ENCODE measurements at places on chromosomes 13 and 19. TPM values are rescaled to one million over a fixed set of nuclear protein-coding genes. Genes with fewer than 3 reads are reported as not detected.
A peak's percentile ranks its signal among the peaks of the same experiment; 100 is the strongest.

CAMSAP3 gene
- total RNA-seq: 5.5 TPM

C19orf18 gene
- 1.6 TPM for total RNA-seq

DNA sequence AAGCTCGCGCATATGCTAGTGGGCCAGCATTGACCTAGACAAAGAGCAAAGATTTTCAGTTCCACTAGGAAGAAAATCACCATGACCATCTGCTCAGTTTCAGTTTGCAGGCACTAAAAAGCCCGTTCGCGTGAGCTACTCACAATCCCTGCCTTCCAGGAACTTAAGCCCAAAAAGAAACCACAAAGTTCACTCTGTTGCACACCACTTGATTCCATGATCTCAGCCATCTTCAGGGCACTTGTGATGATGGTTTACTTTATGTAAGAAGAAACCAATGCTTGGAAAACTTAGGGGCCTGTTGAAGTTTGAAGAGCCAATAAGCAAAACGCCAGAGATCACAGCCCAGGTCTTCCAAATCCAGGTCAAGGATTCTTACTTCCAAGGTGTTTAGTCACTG, 45.0 kb upstream of the SLC15A1 start:
- no peaks in the 10 kb centered on the region for H3K27me3 ChIP-seq
- DNase-seq: no peak
- H3K4me3 ChIP-seq: no peak overlapping the region
- H3K36me3 ChIP-seq: no peaks in the 10 kb centered on the region
- H3K27ac ChIP-seq: no peak overlapping the region
- no peaks in the 10 kb centered on the region for H3K4me1 ChIP-seq

GRCh38 chr19:2815923-2816322, 3.7 kb upstream of the ZNF554 start:
- no peaks in the 10 kb centered on the region for H3K36me3 ChIP-seq
- no peak overlapping the region for H3K27ac ChIP-seq
- DNase-seq: no peak
- H3K27me3 ChIP-seq: no peaks in the 10 kb centered on the region
- H3K4me1 ChIP-seq: peaks cover 7% of the 10 kb centered on the region

- H3K36me3 ChIP-seq: no peaks in the 10 kb centered on the region
- H3K4me1 ChIP-seq: no peaks in the 10 kb centered on the region
- no peaks in the 10 kb centered on the region for H3K27me3 ChIP-seq
- no peak overlapping the region for H3K27ac ChIP-seq
- no peak overlapping the region for H3K4me3 ChIP-seq
Measured at GRCh38 chr13:94674609-94675348, 37.6 kb downstream of the SOX21 start.

- no peaks in the 10 kb centered on the region for H3K27me3 ChIP-seq
- H3K27ac ChIP-seq: no peak overlapping the region
Measured at GRCh38 chr13:98494769-98495168, 82.1 kb downstream of the STK24 start.

DNA sequence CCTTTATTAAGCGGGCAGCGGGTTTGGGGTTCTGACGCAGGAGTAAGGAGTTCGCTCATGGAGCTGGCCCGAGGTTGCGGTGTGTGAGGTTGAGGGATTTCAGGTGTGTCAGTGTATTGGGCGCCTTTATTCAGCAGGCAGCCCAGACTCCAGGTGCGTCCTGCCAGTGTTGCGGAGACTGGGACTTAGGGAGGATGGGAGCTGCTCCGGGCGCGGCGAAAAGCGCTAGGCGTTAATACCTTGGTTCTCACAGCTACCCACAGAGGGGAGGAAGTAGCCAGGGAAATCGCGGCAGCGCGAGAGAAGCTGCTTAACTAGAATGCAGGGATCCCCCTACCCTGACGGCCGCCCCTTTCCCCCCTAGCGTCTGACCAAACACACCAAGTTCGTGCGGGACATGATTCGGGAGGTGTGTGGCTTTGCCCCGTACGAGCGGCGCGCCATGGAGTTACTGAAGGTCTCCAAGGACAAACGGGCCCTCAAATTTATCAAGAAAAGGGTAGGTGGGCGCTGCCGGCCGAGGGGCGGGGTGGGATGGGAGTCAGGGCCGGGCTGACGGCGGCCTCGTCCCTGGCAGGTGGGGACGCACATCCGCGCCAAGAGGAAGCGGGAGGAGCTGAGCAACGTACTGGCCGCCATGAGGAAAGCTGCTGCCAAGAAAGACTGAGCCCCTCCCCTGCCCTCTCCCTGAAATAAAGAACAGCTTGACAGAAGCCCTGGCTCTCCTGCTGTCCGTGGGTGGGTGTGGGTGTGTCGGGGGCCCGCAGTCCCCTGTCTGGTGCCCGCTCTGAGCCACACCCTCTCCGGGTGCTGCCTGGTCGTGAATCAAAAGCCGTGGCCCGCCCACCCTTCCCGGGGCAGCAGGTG, 1.1 kb downstream of the RPL36 start:
- H3K27ac ChIP-seq: peak overlapping the region; percentile 93
- no peaks in the 10 kb centered on the region for H3K36me3 ChIP-seq
- peak overlapping the region; percentile 78 for H3K4me3 ChIP-seq
- H3K4me1 ChIP-seq: peaks cover 14% of the 10 kb centered on the region
- no peaks in the 10 kb centered on the region for H3K27me3 ChIP-seq
- DNase-seq: peak; percentile 75

DNA sequence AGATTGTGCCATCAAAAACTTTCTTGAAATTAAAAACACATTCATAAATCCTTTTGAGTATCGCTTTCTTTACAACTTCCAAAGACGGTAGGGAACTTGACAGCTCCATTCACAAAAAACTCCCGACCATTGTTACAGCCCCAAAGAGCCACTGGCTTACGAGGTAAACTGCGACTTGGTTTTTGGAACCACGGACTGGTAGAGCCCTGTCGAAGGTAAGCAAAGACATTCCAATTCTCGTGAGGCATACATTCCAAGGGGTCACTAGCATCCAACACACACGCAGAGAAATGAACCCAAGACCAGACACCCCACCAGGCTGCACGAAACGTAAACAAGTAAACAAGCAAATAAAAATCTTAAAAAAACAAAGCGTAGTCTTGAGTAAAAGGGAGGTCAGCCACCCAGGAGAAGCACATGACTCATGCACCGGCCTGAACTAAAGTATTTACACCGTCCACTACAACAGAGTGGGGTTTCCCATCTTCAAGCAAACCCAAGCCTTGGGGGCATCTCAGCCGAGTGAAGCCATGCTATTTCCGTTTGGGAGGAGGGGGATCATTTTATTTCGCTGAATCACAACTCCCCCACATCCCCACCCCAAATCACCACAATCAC, 1.4 kb downstream of the BRD4 start:
- no peaks in the 10 kb centered on the region for H3K27me3 ChIP-seq
- no peaks in the 10 kb centered on the region for H3K36me3 ChIP-seq
- H3K4me3 ChIP-seq: peak overlapping the region; percentile 68
- peak overlapping the region; percentile 99 for H3K27ac ChIP-seq

GRCh38 chr13:48185018-48185417, 48.0 kb upstream of the ITM2B start:
- no peaks in the 10 kb centered on the region for H3K27me3 ChIP-seq
- no peak overlapping the region for H3K27ac ChIP-seq
- no peak overlapping the region for H3K4me3 ChIP-seq
- H3K4me1 ChIP-seq: no peaks in the 10 kb centered on the region
- H3K36me3 ChIP-seq: no peaks in the 10 kb centered on the region

GRCh38 chr19:39401549-39402345, 4.9 kb upstream of the ZFP36 start:
- H3K4me1 ChIP-seq: peaks cover 8% of the 10 kb centered on the region
- H3K36me3 ChIP-seq: no peaks in the 10 kb centered on the region
- H3K4me3 ChIP-seq: peak overlapping the region; percentile 21
- H3K27me3 ChIP-seq: no peaks in the 10 kb centered on the region
- H3K27ac ChIP-seq: peak overlapping the region; percentile 96

DNA sequence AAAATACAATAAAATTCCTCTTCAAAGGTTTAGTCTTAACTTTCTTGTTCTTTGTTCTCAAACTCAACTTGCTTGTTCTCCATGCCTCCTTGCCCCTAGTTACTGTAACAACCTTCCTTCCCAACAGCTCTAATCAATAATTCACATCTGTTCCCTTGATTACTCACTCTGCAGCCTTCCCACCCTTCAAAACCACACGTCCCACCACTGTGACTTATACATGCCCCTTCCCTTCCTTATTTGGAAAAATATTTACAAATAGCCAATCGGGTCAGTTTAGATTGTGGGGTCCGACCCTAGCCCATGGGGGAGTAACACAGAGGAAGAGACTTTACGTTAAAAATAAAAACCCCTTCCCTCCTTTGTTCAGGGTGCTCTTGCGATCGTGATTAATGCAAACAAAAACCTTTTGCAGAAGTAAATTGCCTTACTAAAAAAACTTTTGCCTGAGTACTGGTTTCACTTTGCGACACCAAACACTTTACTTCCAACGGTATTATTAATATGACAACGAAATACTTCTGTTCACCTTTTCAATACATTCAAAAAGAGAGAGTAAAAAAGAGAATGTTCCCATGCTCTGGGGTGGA, 512 bp upstream of the ZNF93 start:
- no peak for DNase-seq
- H3K27me3 ChIP-seq: no peaks in the 10 kb centered on the region
- no peak overlapping the region for H3K27ac ChIP-seq
- H3K36me3 ChIP-seq: no peaks in the 10 kb centered on the region
- peak overlapping the region; percentile 67 for H3K4me3 ChIP-seq

DNA sequence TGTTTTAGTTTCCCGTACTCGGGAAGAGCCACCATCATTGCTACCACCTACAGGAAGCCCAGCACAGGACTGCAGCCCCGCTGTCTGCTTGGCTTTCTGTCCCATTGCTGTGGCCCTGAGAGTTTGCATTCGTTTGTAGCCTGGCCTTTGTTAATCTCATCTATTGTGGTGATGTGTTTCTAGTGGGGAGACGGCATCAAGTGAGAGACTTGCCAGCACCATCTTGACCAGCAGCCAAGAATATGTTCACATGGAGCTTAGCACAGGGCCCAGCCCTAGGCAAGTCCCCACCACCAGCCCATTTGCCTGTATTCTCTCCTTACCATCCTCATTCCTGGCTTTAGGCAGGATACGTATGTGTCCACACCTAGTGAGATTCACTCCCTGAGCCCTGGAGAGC, 17.3 kb upstream of the OVOL3 start:
- H3K4me1 ChIP-seq: no peaks in the 10 kb centered on the region
- no peak for DNase-seq
- H3K36me3 ChIP-seq: no peaks in the 10 kb centered on the region
- no peak overlapping the region for H3K4me3 ChIP-seq
- no peak overlapping the region for H3K27ac ChIP-seq

- no peak for DNase-seq
- no peaks in the 10 kb centered on the region for H3K36me3 ChIP-seq
- peaks cover 4% of the 10 kb centered on the region for H3K4me1 ChIP-seq
Measured at GRCh38 chr13:21736926-21737325, 66.1 kb downstream of the FGF9 start.

DNA sequence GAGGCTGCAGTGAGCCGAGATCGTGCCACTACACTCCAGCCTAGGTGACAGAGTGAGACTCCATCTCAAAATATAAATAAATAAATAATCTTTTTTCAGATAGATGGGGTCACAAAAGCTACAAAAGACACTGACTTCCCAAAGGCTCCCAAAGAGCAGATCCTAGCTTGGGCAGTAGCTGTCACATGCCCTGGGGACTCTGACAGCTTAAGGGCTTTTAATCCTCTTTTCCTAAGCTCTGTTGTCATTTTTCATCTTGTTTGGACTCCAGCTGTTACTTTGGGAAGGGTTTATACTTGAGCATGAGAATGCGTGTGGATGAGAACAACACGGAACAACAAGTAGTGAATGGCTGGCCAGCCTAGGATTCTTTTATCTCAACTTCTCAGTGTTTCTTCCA, 231.7 kb downstream of the MZT1 start:
- no peak for DNase-seq
- H3K36me3 ChIP-seq: no peaks in the 10 kb centered on the region
- H3K27me3 ChIP-seq: no peaks in the 10 kb centered on the region

DNA sequence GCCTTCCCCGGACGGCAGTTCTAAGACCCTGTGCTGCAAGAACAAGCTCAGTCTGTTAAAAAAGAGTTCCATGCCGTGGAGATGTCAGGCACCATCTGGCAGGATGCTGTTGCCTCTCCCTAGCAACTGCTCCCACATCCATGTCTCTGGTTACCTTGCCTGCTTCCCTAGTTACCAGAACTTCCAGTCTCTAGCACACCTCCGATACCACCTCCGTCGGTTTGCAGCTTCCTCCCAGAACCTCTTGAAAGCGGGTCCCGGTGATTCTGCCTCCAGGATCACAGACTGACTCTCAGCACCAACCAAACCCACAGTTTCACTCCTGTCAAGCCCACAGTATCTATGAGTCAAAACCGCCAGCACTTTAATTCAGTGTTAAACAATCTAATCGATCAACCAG, 55.4 kb downstream of the KCTD12 start:
- no peak for DNase-seq
- H3K4me3 ChIP-seq: no peak overlapping the region
- H3K27me3 ChIP-seq: no peaks in the 10 kb centered on the region
- H3K36me3 ChIP-seq: no peaks in the 10 kb centered on the region
- H3K27ac ChIP-seq: no peak overlapping the region

DNA sequence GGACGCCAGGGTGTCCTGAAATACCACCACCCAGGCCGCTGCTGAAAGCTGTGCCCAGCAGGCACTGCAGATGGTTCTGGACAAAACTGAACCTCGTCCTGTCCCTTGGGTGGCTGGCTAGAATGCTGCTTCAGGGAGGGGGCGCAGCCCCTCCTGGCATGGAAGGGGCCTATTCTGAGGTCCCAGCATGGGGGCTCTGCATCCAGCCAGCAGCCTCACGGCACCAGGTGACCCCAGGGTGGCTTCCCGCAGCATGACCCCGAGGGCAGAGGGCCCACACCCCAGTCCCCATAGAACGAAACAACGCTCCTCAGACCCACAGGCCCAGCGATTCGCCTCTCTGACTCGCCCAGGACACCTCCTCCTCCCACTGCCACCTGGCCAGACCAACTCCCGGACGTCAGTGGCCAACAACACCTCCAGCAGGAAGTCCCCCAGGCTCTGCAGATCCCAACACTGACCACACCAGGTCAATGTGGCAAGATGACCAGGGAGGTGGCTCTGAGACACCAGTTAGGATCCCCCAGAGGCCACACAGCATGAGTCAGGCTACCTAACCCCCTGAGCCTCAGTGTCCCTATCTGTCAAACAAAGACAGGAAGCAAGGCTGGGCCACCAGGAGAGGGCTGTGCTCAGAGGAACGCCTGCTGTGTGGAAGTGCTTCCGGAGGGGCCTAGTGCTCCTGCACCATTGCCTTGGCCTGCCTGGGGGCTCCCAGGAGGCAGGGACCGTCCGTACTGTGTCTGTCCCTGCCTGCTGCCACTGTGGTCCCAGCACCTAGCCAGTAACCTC, 6.1 kb downstream of the MKNK2 start:
- no peaks in the 10 kb centered on the region for H3K36me3 ChIP-seq
- DNase-seq: peak; percentile 27
- H3K4me3 ChIP-seq: no peak overlapping the region
- peaks cover 31% of the 10 kb centered on the region for H3K4me1 ChIP-seq

DNA sequence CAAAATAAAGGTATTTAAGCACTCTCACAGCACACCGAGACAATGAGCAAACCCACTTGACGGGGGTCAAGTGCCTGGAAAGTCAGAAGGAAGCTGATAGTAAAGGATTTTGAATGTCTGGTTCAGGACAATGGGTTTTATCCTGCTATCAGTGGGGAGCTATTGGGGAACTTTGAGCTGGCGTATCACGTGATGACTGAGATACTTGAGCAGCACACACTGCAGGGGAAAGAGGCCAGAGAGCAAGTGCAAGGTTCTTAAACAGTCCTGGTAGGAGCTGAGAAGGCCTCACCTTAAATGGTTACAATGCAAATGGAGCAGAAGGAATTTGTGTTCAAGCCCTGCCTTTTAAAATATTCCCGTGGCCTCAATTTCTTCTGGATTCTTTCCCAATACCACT, 225.3 kb downstream of the LACC1 start:
- DNase-seq: no peak
- H3K27me3 ChIP-seq: no peaks in the 10 kb centered on the region
- H3K4me1 ChIP-seq: peaks cover 4% of the 10 kb centered on the region
- H3K36me3 ChIP-seq: no peaks in the 10 kb centered on the region
- H3K27ac ChIP-seq: no peak overlapping the region
- no peak overlapping the region for H3K4me3 ChIP-seq
